ENCODE measurements at places on chromosomes 4 and X. TPM values are rescaled to one million over a fixed set of nuclear protein-coding genes. Genes with fewer than 3 reads are reported as not detected.

DNA sequence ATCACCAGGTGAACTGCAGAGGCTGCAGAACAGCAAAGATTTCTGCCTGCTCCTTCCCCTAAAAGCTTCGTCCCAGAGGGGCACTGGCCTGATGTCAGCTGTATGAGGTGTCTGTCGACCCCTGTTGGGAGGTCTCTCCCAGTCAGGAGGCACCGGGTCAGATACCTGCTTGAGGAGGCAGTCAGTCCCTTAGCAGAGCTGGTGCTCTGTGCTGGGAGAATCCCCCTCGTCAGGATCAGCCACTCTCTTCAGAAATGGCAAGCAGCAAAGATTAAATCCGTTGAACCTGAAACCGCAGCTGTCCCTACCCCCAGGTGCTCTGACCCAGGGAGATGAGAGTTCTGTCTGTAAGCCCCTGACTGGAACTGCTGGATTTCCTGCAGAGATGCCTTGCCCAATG, 1166.3 kb upstream of the ADGRL3 start:
- DNase-seq: no peak

- DNase-seq: no peak
Observed at GRCh38 chr4:164821711-164822110, 55.3 kb upstream of the APELA start.

Gene SEPTIN6
- total RNA-seq: 30.1 TPM

- DNase-seq: no peak
Observed at GRCh38 chr4:82823062-82823461, 24.5 kb upstream of the SCD5 start.

- no peak for DNase-seq
Observed at GRCh38 chr4:123110685-123111084, 188.3 kb upstream of the NUDT6 start.

DNA sequence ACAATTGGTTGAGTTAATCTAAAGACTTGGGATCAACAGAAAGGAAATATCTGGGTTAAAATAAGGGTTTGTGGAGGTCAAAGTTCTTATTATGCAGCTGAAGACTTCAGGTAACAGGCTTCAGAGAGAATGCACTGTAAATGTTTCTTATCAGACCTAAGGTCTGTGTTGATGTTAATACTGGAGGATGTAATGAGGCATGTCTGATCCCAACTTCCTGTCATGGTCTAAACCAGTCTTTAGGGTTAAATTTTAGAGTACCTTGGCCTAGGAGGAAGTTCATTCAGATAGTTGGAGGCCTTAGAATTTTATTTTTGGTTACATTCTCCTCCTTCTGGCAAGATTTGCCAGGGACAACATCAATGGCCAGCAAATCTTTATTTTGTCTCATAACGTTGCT, 72.1 kb upstream of the GC start:
- no peak for DNase-seq

Gene PNMA6F
- 3.3 TPM for total RNA-seq

Gene MAGEC3
- total RNA-seq: 2.3 TPM

DNA sequence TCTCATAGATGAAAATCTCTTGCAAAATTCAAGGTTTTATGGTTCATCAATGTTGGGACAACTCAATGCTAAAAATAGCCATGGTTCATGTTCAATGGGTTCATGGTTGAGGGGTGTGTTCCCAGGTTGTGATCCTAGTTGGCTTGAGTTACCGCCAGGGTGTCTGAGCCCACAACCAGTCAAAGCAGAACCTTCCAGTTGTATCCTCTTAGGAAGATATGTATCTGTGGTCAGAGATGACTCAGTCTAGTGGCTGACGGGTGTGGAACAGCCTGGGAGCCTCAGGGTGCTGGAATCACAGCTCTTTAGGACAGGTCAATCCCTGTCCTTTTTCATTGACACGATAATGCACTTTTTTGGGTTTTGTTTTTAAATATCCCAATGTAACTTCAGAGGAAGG, 192.3 kb upstream of the NR3C2 start:
- DNase-seq: no peak

DNA sequence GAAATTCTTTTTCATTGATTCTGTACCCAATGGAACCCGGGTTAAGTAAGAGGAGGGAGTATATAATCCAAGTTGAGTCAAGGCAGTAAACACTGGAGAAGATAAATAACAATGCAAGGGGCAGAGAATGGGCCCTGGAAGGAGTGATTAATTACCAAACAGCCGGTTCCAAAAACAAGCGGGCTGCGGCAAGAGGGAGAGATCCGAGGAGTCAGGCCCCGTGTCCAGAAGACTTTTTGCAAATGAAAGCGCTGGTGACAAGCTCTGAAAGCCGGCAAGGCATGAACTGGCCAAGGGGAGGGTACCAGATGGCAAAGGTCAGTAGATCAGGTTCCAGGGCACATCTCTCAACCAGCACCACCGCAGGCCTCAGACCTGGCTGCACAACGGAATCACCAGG, 294.9 kb downstream of the BCOR start:
- no peak for DNase-seq

DNA sequence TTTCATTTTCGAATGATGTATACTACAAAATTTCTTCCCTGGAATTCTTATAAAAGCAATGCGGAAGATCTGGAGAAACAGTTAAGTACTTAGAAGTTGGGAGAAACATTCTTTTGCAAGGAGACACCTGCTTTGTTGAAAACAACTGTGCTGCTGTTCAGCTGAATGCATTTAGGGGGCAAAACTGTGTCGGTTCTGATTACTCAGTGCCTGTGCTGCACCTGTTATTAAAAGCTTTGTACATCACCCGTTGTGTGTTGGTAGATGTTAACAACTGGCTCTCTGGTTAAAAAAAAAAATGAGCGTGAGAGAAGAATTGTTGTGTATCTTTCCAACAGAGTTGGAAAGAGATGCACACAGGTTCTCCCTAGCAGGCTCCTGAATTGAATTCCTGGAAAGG, 184.1 kb upstream of the HHIP start:
- no peak for DNase-seq

Gene PNMA5
- 1.3 TPM for total RNA-seq

DNA sequence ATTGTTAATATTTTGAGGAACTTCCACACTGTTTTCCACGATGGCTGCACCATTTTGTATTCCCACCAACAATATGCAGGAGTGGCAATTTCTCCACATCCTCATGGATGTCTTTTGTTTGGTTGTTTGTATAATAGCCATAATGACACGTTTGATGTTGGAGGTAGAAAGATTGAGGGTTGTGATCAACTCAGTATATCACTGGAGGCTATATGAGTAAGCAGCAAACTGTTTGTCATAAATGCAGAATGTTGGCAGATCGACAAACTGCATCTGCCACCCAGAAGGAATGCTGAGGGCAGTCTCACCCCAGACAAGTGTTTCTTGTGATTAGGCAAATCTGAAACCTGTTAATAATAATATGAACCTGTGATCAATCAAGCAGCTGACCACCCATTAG, 243.9 kb upstream of the WDFY3 start:
- DNase-seq: no peak

Gene DUX4
- not detected for total RNA-seq

DNA sequence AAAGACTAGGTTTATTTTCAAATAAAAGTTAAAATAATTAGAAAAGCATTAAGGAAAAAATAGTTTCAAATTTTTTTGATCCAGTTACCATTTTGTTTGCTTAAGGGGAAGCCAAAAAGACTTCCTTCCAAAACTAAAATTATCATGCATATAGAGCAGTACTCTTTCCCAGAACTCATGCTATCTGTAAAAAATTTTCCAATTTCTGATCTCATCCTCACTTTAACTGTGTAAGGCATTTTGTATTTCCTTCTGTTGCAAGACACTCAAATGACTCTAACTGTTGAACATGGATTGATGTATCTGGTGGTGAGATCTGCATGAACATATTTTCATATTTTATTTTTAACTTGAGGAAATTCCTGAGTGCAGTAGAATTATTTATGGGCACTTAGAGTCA, 150.1 kb downstream of the ADAM29 start:
- no peak for DNase-seq

GRCh38 chrX:117508021-117508420, 608.6 kb downstream of the KLHL13 start:
- no peak for DNase-seq

GRCh38 chr4:25182937-25183336, 22.7 kb upstream of the SEPSECS start:
- no peak for DNase-seq

GRCh38 chr4:58602731-58603359, 1492.7 kb upstream of the IGFBP7 start:
- no peak for DNase-seq

Gene CRMP1
- 90.5 TPM for total RNA-seq

Gene FRG2
- not detected for total RNA-seq

Gene TMEM35A
- 38.1 TPM for total RNA-seq

DNA sequence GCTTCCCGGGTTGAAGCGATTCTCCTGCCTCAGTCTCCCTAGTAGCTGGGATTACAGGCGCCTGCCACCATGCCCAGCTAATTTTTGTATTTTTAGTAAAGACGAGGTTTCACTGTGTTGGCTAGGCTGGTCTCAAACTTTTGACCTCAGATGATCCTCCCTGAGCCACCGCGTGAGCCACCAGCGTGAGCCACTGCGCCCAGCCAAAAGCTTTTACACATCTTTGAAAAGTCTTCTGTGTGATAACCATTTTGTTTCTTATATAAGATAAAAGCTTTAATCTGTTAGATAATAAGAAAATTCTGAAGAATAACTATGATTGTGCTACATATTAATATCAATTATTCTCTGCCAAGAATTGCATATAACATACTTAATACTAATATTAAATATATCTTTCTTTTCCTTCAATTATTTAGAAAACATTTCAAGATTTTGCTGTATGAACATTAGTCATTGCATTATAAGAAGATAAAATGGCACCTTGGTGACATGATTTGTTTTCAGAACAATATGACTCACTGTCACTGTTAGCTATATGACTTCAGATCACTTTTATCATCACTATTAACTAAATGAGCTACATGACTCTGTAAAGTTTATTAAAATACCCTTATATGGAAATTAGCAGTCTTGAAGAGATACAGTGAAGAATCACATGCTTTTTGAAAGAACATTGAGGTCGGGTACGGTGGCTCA, 33.4 kb downstream of the RUFY3 start:
- no peak for DNase-seq

GRCh38 chr4:140740422-140740821, 15.8 kb downstream of the TBC1D9 start:
- DNase-seq: no peak

GRCh38 chr4:94961420-94961819, 203.7 kb downstream of the BMPR1B start:
- no peak for DNase-seq

Gene RNF212
- total RNA-seq: 9.2 TPM

Gene GAGE12C
- not detected for total RNA-seq

- no peak for DNase-seq
Observed at GRCh38 chr4:15162465-15163283, 160.4 kb downstream of the CPEB2 start.

DNA sequence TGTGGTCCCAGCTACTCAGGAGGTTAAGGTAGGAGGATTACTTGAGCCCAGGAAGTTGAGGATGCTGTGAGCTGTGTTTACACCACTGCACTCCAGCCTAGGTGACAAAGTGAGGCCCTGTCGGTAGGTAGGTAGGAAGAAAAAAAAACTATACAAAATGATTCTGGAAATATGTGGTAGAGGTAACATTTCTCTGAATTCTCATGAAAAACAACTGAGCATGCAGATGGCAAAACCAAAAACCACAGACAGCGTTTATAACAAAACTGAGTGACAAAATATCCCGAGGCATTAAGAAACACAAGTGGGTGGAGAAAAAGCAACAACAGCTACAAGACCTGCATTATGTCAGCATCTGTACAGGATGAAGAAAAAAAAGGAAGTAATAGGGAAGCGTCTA, 211.7 kb downstream of the DLG3 start:
- DNase-seq: no peak

GRCh38 chr4:154152546-154152945, 339.1 kb downstream of the DCHS2 start:
- no peak for DNase-seq

GRCh38 chr4:74755486-74755885, 38.8 kb downstream of the BTC start:
- no peak for DNase-seq

- DNase-seq: no peak
Observed at GRCh38 chr4:6257247-6258025, 12.2 kb upstream of the WFS1 start.

DNA sequence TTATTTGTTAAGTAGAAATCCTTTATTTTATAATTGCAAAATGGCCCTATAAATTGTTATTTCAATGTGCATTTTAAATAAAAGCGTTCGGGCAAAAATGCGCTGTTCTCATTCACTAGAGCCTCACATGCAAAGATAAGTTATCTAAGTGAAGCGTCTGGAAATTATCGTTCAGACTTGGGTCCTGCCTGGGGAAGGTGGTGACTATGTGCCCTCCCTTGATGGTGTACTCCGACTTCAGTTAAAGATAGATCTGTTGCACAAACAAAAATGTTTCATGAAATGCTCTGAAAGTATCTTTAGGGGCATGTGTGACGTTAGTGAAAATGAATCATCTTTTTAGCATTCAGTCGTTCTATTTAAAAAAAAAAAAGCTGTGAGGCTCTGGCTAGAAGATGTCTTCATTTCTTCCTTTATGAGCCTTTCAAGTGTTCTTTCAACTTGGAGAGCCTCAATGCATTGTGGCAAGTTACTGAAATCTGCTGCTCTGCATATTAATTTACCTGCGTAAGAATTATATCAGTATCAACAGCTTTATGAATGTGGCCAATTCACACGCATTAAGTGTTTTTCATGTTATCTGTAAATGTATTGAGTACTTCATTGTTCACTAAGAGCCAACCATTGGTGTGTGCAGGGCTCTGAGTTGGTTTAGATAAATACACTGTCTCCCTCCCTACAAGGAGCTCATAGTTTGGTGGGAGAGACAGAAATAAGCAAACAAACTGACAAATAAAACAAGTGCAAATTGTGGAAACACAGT, 83.0 kb downstream of the AFF1 start:
- DNase-seq: no peak

Gene GPM6B
- 577 TPM for total RNA-seq

DNA sequence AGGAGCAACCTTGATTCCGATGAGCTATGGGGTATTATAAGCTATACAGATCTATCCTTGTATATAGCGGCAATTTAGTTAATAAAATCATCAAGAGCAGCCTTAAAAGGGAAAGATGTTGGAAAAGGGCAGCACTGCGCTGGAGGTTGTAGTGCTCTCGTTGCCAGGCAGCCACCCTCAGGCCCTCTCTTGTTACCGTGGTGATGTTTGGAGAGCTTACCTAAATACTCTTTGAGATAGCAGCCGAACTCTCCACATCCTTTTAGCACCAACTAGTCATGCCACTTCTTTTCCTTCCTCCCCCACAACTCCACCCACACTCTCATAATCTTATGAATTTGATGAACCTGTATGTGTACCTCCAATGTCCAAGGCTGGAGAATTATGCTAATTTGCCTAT, 3.8 kb upstream of the RADX start:
- DNase-seq: no peak
